Inflammatory macrophage treated with lipopolysaccharide for 1 hour (primary cell): ENCODE measurements at places on chromosomes 12 and 14.

- no peak for DNase-seq
Observed at GRCh38 chr14:58941629-58942028, 246.8 kb upstream of the DAAM1 start.

- DNase-seq = no peak
Observed at GRCh38 chr12:38538319-38538718, 221.7 kb downstream of the ALG10B start.

DNA sequence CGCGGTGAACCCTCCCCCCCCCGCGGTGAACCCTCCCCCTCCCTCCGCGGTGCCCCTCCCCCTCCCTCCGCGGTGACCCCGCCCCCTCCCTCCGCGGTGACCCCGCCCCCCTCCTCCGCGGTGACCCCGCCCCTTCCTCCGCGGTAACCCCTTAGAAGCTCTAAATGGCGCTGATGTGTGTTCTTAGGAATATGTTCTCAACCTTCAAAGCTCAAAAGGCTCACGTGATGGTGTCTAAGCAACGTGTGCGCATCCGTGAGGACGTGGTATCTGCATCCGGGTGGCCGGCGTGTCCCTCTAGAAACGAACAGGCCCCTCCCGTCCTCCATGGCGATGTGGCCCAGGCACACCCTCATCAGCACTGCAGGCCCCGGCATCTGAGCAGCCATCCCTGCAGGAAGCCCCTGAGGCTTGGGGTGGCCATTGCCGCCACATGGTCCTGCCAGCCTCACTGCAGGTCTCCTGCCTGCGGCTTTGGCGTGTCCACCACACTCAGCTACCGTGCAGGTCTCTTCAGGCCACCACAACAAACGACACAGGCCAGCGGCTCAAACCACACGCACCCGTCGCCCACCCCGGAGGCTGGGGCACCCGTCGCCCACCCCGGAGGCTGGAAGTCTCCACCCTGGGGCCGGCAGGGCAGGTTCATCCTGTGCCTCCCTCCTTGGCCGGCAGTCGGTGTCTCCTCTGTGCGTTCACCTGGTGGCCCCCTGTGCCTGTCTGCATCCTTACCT lies 14.5 kb upstream of the FBRSL1 start:
- no peak for DNase-seq

GRCh38 chr14:59261334-59261733 lies 72.9 kb downstream of the DAAM1 start:
- DNase-seq = no peak

- no peak for DNase-seq
Observed at GRCh38 chr12:6324936-6325750, 14.7 kb downstream of the PLEKHG6 start.

GRCh38 chr12:37666069-37666781 lies 650.3 kb upstream of the ALG10B start:
- DNase-seq = no peak

GRCh38 chr14:67900231-67900630 lies 80.7 kb downstream of the RAD51B start:
- no peak for DNase-seq

DNA sequence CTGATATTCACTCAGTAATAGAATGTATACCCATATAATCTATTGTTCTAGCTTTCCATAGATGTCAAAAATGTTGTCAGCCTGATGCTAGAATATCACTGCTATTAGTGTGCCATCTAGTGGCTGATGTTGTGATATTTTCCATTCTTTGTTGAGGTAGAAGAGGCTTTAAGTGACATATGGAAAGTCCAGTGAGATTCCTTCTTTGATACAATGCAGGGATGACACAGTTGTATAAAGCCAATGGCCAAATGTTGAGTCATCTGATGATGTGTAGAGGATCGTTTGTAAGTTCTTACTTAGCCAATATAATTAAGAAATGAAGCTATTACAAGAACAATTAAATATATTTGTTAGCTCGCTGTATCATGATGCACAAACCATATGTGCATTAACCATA lies 58.1 kb upstream of the PCED1B start:
- DNase-seq = peak; percentile 64
